Activated CD4-positive, alpha-beta T cell treated with anti-CD3 and anti-CD28 coated beads, Interleukin-2, amount 50 U/mL, for 48 hours (primary cell): ENCODE measurements at places on chromosomes 4 and X.

- DNase-seq, result no peak
These were observed 348.7 kb downstream of the BMPR1B start for GRCh38 chr4:95106408-95106928.

DNA sequence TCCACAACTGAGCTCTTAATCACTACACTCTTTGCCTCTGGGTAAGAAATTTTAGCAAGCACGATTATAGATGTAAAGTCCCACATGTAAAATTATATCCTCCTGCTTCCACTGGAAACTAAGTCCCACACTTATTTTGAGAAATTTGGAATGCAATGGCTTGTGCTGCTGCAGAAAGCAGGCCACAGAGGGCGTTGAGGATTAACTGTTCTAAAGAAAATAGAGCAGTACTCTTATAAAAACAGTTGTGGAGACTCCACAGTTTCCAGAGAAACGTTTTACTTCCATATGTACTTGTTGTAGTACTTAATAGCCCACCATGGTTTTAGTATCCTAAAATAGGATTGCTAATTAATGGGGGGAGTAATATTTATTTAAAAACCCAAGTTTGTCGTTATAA, 1.7 kb upstream of the CENPC start:
- DNase-seq, result no peak

- DNase-seq, result no peak
These were observed 262.8 kb downstream of the EPHA5 start for GRCh38 chr4:65407483-65407882.

DNA sequence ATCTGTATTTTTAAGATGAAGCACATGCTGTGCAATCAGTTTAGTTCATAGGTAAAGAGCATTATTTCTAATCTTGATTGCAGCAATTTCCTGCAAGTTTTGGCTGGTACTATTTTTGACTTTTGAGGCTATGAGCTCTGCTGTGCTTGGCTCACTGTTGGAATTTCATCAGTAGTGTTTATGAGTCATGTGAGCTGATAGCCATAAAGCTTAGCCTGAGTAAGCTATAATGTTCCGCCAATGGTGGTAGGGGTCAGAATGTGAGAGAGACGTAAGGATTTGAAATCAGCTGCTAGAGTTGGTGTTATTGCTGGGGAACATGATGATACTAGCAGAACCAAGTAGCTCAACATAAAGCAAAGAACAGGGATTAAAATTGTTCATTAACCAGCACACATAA, 590.9 kb upstream of the GNPDA2 start:
- DNase-seq, result no peak
